ENCODE measurements at places on chromosomes 3 and 15.

DNA sequence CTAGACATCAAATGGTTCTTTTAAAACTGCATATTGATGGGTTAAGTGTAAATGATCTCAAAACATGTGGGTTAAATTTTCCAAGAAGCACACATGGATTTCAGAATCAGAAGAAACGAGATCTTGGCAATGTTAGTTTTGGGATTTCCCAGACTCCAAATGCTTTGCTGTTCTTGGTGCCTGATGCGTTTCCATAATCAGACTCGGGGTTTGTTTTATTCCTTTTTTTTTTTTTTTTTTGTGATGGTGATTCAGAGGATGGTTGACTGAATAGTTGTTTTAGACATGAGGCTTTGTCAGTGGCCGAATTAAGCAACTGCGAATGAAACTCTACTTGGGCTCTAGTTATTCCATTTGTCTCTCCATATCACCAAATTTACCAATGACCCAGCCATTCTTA, 52.2 kb upstream of the FAM98B start:
- no peak for DNase-seq

- no peak for DNase-seq
Observed at GRCh38 chr3:4548356-4548755, 55.2 kb downstream of the ITPR1 start.

GRCh38 chr3:14369675-14370669, 32.4 kb upstream of the SLC6A6 start:
- no peak for DNase-seq

DNA sequence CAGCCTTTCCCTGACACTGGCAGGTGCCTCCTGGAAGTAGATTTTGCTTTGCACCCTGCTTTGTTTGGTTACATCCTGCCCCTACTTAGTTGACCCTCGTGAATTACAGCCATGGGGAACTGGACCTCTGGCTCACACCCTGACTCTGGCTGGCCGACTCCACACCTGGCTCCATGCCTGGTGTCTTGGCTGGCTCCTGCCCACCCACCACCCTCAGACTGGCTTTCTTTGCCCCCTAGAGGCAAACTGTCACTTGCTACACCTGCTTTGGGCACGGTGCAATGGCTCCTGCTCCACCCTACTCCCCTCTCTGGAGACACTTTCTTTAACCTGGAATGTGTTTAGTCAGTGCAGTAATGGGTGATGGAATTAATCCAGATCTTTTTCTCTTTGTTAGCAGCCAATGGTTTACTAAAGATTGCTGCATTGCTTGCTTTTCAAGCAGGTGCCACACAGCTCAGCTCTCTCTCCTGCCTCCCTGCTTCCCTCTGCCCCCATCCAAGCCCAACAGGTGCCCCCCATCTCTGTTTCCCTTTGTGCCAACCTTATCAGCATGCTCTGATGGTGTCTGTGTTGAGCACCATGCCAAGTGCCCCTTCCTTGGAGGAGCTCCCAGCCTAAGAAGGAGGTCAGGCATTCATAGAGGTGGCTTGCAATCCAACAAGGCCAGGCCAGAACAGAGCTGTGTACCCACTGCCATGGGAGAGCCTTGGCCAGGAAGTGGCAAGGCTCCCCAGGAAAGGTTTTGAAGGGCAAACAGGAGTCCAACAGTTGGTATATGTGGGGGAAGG, 38.4 kb downstream of the RASGRF1 start:
- DNase-seq: no peak

GRCh38 chr3:105722943-105723556, 145.8 kb downstream of the CBLB start:
- DNase-seq: no peak

DNA sequence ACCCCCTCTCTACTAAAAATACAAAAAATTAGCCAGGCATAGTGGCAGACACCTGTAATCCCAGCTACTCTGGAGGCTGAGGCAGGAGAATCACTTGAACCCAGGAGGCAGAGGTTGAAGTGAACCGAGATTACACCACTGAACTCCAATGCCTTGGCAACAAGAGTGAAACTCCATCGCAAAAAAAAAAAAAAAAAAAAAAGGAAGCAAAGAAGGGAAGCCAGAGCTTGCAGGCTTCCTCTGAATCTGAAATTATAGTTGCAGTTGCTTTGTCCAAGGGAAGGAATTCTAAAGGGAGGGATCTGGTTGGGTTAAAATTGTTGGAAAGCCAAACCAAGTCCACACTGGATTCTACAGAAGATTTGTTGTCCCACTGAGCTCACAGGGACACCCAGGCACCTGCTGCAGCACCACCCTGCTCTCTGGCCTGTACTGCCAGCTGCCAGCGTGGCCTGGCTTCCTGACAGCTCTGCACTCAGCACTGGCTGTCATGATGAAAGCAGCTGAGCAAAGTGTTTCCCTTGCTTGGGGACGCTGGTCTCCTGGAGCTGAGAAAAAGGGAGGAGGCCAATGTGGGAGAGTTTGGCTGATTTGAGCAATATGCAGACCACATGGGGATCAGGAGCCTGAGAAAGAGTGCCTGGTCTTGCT, 88.8 kb upstream of the HES1 start:
- no peak for DNase-seq
